ENCODE measurements at places on chromosomes 16 and 17.

DNA sequence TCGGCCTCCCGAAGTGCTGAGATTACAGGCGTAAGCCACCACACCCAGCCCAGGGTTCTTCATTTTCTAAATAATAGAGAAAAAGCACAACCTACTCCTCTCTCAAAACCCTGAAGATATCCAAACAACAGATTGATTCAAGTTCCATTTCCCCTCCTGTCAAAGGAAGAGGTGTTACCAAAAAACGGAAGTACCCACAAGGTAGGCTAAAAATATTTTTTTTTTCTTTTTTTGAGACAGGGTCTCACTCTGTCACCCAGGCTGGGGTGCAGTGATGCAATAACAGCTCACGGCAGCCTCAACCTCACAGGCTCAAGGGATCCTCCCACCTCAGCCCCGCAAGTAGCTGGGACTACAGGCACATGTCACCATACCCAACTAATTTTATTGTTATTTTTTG is 18.9 kb downstream of the UTP6 start:
- DNase-seq: no peak

DNA sequence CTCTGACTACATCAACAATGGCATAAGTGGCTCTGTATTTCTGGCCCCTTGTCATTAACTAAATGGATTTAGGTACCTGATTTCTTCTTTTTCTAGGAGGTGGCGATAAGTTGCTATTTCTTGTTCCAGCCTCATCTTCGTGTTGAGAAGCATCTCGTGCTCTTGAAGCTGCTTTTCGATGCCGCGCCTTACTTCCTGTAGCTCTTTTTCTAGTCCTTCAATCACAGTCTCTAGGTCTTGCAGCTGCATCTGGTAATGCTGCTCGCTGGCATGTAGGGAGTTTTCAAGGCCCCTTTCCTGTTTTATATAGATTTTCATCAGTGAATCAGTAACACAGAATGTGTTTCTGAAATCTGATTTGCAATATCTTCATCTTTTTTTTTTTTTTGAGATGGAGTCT is 5.1 kb downstream of the KRT222 start:
- DNase-seq: no peak

- DNase-seq: no peak
These were observed 342.7 kb downstream of the SOX9 start for GRCh38 chr17:72463287-72464102.

GRCh38 chr16:15055141-15056053 is 477 bp downstream of the NTAN1 start:
- DNase-seq: no peak

- DNase-seq: no peak
These were observed 26.8 kb downstream of the GAS7 start for GRCh38 chr17:10171581-10171981.

GRCh38 chr17:75514919-75515495 is 330 bp downstream of the CASKIN2 start:
- DNase-seq: no peak
